Activated CD4-positive, alpha-beta memory T cell treated with anti-CD3 and anti-CD28 coated beads for 36 hours (primary cell): ENCODE measurements at places on chromosomes 3 and 15. TPM values are rescaled to one million over a fixed set of nuclear protein-coding genes. Genes with fewer than 3 reads are reported as not detected.

Gene SOX14
- total RNA-seq, result not detected

DNA sequence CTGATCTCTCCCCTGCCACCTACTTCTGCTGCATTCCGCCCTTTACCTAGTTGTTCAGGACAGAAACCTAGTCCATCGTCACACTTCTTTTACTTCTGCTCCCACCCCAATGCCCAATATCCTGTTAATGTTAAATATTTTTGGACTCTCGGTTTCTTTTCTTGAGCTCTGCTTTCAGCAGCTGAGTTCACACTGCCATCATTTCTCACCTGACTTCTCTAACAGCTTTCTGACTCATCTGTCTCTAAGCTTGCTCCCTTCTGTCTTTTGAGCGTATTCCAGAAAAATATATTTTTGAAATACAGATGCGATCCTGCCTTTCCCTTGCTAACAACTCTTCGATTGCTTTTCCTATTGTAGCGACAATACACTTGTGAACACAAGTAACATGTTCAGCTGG, 183.4 kb downstream of the KLHL25 start:
- H3K36me3 ChIP-seq, result peaks cover 9% of the 10 kb centered on the region
- H3K27ac ChIP-seq, result peak overlapping the region; percentile 14
- no peaks in the 10 kb centered on the region for H3K27me3 ChIP-seq
- peaks cover 31% of the 10 kb centered on the region for H3K4me1 ChIP-seq
- H3K4me3 ChIP-seq, result no peak overlapping the region

DNA sequence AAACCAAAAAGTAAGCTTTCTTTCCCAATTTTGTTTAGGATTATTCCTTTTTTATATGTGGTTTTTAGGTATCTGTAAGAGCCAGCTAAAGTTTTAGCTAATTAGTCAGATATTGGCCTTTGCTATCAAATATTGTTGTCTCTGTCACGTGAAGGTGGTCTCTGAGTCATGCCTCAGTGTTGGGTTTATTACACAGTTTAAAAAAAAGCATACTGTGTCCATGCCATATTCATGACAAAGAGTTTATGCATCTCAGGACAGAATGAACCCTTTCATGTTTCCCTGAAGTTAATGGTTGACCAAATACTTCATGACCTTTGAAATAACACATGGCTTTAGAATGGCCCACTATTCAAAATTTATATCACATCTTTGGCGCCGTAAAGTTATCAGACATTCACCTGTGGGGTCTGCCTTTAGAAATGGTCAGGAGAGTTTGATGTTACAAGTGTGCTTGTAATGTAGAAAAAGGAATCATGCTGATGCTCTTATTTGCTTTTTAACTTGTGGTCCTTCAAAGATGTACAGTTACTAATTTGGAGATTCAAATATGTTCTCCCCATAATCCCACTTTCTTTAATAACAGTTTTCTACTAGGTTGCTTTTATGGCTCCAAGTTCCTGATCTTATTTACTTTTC, 101.5 kb downstream of the MYRIP start:
- H3K27me3 ChIP-seq, result no peaks in the 10 kb centered on the region
- no peaks in the 10 kb centered on the region for H3K36me3 ChIP-seq
- no peak overlapping the region for H3K4me3 ChIP-seq

DNA sequence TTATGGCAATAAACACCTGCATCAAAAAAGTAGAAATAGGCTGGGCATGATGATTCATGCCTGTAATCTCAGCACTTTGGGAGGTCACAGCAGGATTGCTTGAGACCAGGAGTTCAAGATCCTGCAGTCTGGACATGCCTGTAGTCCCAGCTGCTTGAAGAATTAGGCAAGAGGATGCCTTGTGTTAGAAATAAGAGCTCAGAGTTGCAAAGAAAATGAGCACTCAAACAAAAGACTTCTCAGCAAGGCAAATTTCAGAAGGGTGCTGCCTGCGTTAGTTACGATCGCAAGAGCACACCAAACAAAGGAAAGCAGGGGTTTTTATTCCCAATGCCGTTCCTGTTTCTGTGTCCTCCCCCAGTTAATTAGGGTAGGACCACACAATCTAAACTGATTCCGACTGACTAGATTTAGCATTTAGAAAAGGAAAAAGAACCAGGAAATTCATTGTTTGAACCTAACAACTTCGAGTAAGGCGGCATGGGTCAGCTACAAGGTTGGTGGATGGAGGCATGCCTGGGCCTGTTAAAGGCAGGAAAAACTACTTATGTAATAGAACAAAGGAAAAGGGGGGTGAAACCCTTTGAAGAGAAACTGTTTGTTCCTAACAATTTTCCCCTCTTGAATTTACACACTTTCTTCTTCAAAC, 55.5 kb downstream of the DLG1 start:
- H3K27me3 ChIP-seq, result no peaks in the 10 kb centered on the region
- no peak overlapping the region for H3K27ac ChIP-seq
- peaks cover 30% of the 10 kb centered on the region for H3K4me1 ChIP-seq
- DNase-seq, result no peak
- H3K4me3 ChIP-seq, result no peak overlapping the region
- peaks cover 54% of the 10 kb centered on the region for H3K36me3 ChIP-seq

GRCh38 chr3:31361371-31362273, 171.1 kb upstream of the STT3B start:
- H3K4me1 ChIP-seq, result peaks cover 39% of the 10 kb centered on the region
- no peaks in the 10 kb centered on the region for H3K36me3 ChIP-seq
- H3K4me3 ChIP-seq, result no peak overlapping the region
- DNase-seq, result no peak
- no peaks in the 10 kb centered on the region for H3K27me3 ChIP-seq
- H3K27ac ChIP-seq, result no peak overlapping the region

Gene CPN2
- total RNA-seq, result not detected

GRCh38 chr3:157285966-157286365, 126.0 kb upstream of the CCNL1 start:
- peaks cover 4% of the 10 kb centered on the region for H3K4me1 ChIP-seq
- no peaks in the 10 kb centered on the region for H3K27me3 ChIP-seq
- no peak overlapping the region for H3K4me3 ChIP-seq
- no peak overlapping the region for H3K27ac ChIP-seq

DNA sequence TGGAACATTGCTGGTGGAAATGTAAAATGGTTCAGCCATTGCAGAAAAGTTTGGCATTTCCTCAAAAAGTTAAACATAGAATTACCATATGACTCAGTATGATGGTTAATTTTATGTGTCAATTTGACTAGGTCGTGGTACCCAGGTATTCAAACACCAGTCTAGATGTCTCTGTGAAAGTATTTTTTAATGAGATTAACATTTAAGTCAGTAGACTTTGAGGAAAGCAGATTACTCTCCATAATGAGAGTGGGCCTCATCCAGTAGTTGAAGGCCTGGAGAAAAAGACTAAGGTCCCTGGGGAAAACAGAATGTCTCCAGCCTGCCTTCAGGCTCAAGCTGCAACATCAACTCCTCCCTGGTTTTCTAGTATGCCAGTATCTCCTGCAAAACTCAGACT, 42.3 kb upstream of the TMEM87A start:
- H3K4me1 ChIP-seq, result peaks cover 2% of the 10 kb centered on the region
- no peak overlapping the region for H3K27ac ChIP-seq
- DNase-seq, result no peak
- H3K36me3 ChIP-seq, result peaks cover 19% of the 10 kb centered on the region

- H3K4me1 ChIP-seq, result no peaks in the 10 kb centered on the region
- no peak for DNase-seq
- no peaks in the 10 kb centered on the region for H3K36me3 ChIP-seq
- no peak overlapping the region for H3K27ac ChIP-seq
- no peak overlapping the region for H3K4me3 ChIP-seq
Measured at GRCh38 chr3:133328373-133328772, 71.5 kb upstream of the BFSP2 start.
